Omental fat pad (tissue), 4 donors: ENCODE measurements at places on chromosomes 7 and 10.

DNA sequence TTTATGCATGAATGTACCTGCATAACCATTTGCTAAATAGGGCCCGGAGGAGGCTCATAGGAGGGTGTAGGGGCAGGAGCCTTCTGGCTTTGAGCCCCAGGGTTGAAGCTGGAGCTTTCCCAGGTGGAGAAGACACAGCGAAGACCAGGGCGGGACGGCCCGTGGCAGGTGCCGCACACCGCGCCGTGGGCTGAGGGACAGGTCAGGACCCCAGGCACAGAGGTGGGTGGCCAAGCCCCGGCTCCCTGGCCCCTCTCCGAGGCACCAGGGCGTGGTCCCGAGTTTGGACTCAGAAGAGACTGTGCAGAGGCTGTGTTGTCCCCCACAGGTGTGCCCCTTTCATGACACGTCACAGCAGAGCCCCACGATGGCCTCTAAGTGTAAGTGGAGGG is 56.5 kb downstream of the PWWP2B start:
- no peak for DNase-seq

DNA sequence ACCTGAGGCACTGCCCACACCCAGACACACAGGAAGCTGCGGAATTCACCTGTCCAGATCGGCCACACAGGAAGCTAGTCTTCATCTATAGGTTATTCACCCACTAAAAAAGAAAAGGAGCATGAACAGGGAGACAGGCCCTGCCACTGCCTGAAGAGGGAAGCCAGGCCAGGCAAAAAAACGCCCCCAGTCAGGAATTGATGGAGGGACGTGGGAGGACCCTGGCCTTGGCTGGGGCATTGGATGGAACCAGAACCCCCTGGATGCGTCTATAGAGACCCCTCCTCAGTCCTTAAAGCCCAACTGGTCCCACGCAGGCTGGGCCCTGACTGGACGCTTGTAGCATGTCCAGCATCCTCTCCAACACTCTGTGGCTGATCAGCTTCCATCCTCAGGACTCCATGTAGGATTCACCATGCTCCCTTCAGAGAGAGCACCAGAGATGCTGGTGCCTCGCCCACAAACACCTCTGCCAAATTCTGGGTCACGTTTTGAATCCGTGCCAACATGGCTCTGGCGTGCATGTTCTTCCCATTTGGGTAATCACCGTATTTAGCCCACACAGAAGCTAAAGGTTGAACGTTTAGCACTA is 259.3 kb upstream of the TCERG1L start:
- no peak for DNase-seq

DNA sequence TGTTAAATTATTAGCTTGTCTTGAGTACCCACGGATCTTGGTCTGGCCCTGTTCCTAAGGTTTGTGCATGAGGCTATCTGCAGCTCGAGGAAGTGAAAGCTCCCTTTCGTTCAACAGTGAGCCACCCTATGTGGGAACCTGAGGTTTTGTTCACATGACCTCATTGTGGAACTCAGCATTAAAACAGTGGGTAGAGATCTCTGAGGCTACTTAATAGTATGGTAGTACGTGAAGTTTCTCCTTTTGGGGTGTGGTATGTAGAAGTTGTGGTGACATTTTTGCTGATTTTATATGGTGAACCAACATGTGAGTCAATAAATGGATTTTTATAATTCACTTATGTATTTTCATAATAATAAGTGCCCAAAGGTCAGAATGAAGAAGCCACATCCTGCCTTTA is 252.7 kb upstream of the FERD3L start:
- no peak for DNase-seq

- DNase-seq, result no peak
Observed at GRCh38 chr7:128427289-128427891, 17.6 kb upstream of the IMPDH1 start.

- DNase-seq, result no peak
Observed at GRCh38 chr10:26463986-26464385, 25.8 kb downstream of the APBB1IP start.

- DNase-seq, result no peak
Observed at GRCh38 chr7:139797607-139798006, 19.8 kb upstream of the HIPK2 start.

DNA sequence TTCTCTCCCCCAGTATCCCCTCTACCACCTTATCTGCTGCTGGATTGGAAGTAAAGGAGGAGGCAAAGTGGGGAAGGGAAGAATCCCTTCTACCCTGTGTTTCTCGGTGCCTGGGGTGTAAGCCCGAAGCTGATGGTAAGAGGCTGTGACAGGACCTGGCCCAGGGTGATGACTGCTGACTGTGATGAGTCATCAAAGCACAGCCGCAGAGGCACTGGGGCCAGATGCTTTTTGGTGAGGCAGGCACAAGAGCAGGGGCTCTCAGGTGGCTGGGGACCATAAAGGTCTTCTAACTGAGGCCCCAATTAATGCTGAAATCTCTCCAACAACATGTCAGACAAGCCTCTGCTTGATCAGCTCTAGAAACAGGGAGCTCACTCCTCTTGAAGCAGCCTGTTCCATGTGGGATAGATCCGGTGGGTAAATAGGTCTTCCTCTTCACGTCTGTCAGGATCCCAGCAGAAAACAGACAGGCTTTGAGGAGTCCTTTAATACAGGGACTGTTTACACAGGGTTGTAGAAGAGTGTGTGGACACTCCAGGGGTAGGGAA is 86.1 kb upstream of the PCBD1 start:
- DNase-seq, result no peak

- no peak for DNase-seq
Observed at GRCh38 chr10:31745612-31746376, 182.8 kb downstream of the ARHGAP12 start.

GRCh38 chr10:12717981-12718707 is 283.4 kb downstream of the CCDC3 start:
- DNase-seq, result no peak

DNA sequence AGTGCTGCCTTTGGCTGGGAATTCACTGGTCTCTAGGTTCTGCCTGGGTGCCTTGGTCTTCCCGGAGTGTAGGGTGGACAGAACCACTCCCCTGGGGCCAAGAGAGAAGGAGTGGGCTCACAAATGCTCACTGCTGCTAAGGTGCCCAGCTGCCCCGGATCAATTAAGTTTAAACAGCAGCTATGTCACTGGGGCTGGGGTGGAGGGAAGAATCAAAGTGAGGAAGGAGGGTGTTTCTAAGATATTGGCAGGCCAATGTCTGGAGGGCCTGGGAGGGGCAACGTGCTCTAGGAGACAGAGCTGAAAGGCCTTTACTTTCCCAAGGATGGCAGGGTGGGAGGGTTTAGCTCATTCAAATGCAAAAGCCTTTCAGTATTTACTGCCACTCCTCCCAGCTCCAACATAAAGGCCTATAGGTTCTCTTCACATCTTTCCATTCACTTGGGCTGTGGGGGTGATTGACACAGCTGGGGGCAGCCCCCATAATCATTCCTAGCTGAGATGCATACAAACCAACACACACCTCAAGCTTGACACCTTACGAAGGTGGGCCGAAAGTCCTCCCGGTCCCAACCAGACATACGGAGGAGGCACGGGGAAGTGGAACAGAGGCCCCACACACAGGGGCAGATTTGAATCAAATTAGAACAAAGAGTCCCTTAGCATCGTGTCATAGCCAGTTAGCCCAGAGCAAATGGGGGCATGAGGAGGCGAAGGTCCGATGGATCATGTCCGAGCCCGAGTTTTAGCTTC is 108.0 kb upstream of the EFCAB10 start:
- no peak for DNase-seq

DNA sequence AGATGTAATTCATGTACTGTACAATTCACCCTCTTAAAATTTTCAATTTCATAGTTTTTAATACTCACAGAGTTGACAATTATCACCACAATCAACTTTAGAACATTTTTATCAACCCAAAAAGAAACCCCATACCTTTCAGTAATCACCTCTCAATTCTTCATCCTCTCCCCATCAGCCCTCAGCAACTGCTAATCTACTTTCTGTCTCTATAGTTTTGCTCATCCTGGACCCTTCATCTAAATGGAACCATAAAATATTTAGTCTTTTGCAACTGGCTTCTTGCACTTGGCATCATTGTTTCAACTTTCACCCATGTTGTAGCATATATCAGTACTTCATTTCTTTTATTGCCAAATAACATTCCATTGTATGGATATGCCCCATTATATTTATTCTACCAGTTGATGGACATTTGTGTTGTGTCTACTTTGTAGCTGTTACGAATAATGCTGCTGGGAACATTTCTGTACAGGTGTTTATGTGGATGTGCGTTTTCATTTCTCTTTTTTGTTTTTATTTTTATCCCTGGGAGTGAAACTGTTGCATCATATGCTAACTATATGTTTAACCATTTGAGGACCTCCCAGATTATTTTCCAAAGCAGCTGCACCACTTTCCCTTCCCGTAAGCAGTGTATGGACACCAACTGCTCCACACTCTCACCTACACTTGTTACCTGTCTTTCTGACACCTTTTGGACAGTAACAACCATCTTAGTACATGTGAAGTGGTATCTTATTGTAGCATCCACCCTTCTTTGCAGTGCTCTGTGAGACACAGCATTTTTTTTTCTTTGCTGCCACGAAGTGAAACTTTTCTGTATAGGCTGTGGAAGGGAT is 65.4 kb upstream of the APBB1IP start:
- no peak for DNase-seq

- no peak for DNase-seq
Observed at GRCh38 chr7:20754001-20754400, 32.7 kb downstream of the SP8 start.

DNA sequence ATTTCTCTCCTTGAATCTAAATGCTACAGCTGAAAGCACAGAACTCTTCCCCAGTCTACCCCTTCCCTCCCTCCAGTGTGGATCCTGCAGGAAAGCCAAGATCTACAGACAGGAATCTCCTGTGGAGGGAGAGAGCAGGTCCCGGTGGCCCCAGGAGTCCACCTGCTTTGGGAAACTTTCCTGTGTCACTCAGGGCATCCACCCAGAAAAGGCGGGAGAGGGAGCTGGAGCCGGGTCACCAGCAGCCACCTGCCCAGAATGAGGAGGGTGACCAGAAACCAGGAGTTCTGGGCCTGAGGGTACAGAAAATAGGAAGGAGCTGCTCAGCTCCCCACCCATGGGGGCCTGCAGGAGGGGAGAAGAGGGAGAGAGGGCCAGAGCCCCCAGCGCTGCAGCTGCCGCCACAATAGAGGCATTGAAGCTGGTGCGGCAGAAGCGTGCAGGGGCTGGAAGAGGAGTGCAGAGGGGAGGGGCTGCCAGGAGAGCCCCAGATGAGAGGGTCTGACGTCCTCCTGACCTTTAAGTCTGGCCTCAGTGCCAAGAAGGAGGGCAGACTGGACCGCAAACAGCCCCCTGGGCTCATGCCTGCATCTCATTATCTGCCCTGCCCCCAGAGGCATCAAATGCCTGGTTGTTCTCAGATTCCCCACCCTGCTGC is 56.3 kb upstream of the TMEM72 start:
- no peak for DNase-seq

GRCh38 chr10:58280477-58280876 is 11.5 kb downstream of the CISD1 start:
- DNase-seq, result no peak

GRCh38 chr7:113176836-113177235 is 58.5 kb upstream of the SMIM30 start:
- no peak for DNase-seq

- no peak for DNase-seq
Observed at GRCh38 chr7:135499818-135500217, 10.1 kb downstream of the CNOT4 start.

DNA sequence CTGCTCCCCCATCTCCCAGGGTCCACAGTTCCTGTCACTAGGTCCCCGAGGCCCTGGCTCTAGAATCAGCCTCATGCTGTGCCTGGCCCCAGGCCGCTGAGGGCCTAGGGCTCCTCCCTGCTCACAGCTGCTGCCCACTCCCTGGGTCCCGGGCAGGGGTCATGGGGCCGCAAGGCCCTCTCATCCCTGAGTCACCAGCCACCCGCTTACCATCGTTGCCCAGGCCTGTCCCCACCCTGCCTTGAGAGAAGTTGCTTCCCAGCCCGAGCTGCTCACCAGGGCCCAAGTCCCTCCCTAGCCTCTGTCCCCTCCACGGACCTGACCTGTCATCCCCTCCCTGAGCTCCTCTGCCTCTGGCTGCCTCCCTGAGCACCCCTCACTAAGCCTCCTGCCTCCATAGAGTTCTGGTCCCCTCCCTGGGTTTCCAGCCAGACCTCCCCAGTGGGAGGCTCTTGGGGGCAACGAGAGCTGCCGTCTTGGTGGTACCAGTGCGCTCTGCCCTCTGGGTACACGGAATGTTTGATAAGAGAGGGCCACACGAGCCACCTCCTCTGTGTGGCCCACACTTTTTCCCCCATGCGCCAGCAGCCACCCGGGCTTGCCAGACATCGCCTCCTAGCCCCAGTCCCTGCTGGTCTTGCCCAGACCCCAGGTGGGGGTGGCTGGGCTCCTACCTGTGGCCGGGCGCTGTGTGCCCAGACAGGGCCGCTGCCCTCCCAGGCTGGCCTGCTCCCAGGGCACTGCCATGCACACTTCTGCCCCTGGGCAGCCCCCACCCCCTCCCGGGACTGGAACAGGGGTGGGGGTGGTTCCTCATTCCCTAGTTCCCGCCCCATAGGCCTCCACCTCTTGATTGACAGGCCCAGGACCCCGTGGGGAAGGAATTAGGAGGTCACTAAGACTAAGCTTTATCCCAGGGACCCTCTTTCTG is 21.3 kb downstream of the MLXIPL start:
- no peak for DNase-seq

DNA sequence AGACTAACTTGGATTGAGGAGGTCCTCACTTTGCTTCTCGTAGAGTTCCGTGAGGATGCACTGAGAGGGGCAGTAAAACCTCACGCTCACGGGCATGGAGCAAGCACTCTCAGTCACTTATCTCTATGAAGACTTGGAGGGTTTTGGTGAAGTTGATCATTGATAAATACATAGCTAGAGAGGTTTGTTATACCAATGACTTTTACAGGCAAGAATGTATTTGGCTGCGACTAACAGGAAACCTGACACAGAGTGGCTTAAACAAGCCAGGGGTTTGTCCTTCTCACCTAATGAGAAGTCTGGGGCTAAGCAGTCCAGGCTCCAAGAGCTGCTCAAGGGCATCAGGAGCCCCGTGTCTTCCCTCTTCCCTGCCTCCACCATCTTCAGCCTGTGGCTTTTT is 6.1 kb downstream of the BICC1 start:
- no peak for DNase-seq

GRCh38 chr7:12174931-12175330 is 36.2 kb upstream of the TMEM106B start:
- DNase-seq, result no peak

DNA sequence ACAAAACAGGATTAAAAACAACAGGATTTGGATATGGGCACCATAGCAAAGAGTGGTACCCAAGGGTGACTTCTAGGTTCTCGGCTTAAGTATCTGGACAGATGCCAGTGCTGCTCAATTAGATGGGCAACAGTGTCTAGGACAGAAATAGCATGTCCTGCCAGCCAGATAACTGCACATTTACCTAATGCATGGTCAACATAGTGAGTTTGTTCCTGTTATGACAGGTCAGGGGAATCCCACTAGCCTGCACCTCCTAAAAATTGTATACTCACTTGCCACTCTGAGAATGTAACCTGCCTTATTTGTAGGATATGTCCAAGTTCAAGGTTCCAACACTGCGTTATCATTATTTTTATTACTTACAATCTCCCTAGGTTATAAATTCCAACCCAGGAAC is 471.7 kb downstream of the GRM8 start:
- DNase-seq, result no peak
